Stimulated activated CD4-positive, alpha-beta T cell treated with anti-CD3 and anti-CD28 coated beads, Interleukin-4, amount 100 ng/mL, for 1 hour (primary cell): ENCODE measurements at places on chromosomes 1 and 21.

GRCh38 chr1:50603274-50604271, 180.3 kb upstream of the DMRTA2 start:
- no peak for DNase-seq

DNA sequence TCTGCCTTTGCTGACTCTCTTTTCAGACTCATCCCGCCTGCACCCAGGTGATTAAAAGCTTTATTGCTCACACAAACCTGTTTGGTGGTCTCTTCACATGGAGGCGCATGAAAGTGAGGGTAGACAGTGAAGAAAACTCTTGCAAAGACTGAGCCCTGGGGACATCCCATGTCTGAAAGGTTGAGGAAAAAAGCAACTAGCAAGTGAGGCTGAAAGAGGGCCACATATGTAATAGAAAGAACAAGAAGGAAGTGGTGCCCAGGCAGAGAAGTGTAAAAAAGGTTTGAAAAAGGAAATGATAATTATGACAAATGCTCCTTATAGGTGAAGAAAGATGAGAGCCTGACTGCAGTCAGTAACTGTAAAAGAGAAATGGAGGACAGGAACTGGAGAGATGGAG, 115.9 kb upstream of the NEK7 start:
- DNase-seq, result no peak

DNA sequence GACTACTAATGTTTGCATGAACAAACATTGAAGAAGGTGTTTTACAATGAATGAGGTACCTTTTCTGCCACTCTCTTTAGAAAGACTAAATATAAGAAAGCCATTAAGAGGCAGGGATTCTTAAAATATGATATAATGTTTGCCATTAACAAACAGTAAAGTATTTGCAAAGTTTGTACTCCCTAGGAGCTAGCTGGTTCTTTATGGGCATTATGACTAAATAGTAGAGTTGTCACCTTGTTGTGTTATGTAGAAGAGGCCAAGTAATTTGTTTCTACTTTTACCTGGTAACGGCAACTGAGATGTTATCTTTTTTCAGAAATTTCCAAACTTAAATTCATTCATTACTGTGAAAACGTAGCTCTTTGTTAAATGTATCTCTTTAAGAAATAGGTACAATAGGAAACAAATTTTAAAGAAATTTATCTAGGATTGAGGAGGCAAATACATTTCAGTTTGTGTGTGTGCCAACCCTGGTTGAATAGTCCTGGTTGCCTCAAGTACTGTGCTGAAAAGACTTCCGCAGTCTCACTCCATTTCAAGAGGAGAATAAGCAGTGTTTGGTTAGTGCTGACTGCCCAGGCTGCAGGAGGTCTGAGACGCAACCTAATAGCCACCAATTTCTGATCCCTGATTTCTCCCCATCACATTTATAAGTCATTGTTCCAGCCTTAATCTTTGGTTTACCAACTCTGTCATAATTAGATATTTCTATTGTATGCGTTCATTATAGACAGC, 52.1 kb downstream of the WDR3 start:
- DNase-seq, result no peak

GRCh38 chr1:107793896-107794453, 171.0 kb downstream of the VAV3 start:
- no peak for DNase-seq

GRCh38 chr1:198486903-198487302, 53.6 kb downstream of the ATP6V1G3 start:
- no peak for DNase-seq

- no peak for DNase-seq
Observed at GRCh38 chr1:3749512-3749911, 2.7 kb upstream of the CCDC27 start.

- DNase-seq, result no peak
Observed at GRCh38 chr1:10643607-10644306, 152.7 kb downstream of the CASZ1 start.

DNA sequence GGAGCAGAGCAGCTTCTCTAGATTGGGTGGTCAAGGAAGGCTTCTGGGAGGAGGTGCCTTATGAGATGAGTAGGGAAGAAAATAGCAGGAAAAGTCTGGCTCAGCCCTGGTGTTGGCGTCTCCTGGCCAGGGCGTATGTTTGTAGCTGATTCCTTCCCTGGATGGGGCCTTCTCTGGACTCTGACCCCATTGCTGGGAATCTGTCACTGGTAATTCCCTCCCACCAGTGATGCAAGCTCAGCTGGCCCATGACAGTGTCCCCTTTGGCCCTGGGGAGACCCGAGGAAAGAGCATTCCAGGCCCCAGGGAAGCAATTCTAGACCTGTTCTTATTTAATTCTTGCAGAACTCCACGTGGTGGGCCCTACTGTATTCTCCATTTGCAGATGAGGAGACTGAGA, 20.7 kb downstream of the IGSF21 start:
- no peak for DNase-seq

GRCh38 chr1:55554611-55555010, 339.4 kb upstream of the USP24 start:
- DNase-seq, result no peak

DNA sequence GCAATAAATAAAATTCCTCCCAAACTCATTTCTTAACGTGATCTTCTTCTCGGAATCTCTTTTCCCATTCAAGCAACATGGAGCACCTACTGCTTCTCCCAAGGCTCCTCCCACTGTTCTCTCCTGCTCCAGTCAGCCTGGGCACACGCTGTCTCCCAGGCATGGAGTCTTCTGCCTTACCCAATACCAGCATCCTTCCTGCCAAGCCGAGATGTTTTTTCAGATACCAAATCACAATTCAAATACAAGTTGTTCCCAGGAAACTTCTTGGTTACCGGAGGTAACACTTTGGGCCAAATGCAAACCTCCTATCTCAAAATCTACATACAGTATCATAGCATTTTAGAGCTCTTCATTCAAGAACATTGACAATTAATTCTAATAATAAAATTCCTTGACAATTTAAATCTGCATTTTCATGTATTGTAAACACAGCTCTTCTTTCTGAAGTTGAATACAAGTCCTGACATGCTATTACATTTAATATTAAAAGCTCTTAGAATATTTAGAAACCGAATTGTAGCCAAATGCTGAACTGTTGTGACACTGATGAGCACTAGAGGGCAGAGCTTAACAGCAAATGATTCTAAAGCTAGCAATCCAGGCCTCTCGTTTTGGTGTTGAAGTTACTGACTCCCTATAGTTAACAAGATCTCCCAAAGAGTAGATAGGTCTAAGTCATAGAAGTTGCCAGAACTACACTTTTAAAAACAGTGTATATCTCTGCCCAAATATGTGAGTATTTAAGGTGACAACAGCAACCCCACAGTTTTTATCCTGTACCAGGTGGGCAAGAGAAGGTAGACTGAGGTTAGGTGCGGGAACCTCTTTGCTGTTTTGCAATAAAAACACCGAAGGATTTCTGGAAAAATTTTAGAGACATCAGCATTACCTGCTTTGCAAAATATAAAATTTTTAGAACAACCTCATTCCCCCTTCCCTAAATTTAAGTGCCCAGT, 52.3 kb downstream of the BCAR3 start:
- no peak for DNase-seq

DNA sequence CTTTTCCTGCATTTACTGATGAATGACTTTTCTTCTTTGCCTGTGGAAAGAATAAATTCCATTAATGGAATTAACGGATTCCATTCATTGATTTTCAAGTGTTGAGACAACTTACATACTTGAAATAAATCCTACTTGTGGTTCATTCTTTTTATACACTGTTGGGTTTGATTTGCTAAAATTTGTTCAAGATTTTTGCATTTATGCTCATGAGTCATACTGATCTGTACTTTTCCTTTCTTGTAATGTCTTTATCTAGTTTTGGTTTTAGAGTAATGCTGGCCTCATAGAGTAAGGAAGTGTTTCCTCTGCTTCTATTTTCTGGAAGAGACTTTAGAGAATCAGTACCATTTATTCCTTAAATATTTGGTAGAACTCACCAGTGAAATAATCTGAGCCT, 14.4 kb downstream of the UROD start:
- DNase-seq, result no peak

DNA sequence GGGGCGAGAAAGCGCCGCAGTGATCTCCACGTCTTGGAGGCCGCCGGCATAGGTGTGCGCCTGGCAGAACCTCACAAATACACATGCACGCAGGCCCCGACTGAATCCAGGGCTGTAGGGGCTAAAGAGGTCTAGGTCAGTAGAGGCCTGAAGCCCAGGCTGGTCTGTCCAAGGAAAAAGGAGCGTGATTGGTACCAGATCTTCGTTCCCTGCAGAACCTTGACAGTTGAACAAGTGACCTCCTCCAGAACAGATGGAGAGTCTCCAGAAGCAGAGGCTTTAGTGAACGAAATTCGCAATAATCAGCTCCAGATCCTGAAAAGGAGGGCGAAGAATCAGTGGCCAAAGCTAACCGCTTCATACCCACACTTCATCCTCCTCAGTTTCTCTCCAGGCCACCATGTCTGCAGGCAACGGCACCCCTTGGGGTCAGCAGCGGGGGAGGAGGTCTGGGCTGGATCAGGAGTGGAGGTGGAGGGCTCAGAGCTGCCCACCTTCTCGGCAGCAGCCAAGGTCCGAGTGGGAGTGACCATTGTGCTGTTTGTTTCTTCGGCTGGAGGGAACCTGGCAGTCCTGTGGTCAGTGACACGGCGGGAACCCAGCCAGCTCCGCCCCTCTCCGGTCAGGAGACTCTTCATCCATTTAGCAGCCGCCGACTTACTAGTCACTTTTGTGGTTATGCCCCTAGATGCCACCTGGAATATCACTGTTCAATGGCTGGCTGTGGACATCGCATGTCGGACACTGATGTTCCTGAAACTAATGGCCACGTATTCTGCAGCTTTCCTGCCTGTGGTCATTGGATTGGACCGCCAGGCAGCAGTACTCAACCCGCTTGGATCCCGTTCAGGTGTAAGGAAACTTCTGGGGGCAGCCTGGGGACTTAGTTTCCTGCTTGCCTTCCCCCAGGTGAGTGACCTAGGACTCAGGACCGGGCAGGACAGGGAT, 749 bp upstream of the PEX11B start:
- no peak for DNase-seq

GRCh38 chr1:239243006-239243405, 143.4 kb upstream of the CHRM3 start:
- no peak for DNase-seq

DNA sequence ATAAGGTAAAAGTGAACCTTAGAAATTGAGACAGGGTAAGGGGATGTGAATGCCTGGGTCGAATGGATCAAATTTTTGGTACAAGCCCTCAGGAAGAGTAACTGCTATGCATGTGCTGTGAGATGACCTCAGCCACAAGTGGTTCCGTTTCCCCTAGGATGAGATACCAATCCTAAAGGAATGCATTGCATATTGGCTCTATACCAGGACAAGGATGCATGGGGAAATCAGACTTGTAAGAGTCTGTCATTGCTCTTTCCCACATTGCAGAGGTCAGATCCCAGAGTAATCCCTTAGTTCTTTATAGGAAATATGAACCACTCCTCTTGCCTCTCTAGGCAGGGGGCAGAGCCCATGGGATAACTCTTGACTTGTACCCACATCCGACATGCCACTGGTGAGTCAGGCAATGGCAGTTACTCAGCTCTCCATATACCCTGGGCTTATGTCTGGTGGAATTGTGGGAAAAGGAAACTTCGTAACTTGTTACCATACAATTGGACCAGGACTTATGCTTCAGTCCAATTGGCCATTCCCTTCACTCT, 428.3 kb upstream of the ZRANB2 start:
- DNase-seq, result no peak

DNA sequence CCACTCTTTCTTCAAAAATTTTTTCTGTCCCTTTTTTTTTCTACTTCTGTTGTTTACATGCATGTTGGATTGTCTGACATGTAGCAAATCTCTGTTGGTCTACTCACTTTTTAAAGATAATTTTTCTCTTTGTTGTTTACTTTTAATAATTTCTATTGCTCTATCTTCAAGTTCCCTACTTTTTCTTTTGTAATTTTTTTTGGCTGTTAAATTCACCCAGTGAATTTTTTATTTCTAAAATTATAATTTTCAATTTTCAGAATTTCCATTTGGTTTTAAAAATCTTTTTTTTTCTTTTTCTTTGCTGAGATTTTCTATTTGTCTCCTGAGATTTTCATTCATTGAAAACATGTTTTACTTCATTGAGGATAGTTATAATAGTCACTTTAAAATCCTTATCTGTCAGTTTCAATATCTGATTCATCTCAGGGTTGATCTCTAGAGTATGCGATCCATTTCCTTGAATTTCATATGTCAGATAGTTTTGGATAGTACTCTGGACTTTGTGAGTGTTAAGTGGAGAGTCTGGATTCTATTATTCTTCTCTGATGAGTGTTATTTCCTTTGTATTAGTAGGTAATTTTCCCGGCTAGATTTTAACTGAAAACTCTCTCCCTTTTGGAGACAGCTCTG, 1.6 kb upstream of the TSEN15 start:
- DNase-seq, result no peak

- DNase-seq, result no peak
Observed at GRCh38 chr1:197914510-197914909, 2.7 kb upstream of the LHX9 start.

DNA sequence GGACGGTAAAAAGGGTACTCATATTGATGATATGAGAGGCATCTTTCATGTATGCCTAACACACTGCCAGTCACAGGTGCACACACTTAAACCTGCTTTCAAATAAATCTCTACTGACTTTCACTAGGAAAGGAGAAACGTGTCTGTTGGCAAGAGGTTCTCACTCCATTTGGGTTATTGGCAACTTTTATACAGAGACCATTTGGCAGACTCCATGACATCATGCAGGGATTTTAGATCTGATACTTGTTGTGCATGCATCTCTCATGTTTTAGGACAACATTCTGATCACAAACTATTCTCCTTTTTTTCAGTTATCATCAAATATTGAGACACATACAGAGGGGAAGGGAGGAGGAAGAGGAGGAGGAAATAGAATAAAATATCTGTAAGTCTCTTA, 31.5 kb downstream of the RGS7 start:
- no peak for DNase-seq

DNA sequence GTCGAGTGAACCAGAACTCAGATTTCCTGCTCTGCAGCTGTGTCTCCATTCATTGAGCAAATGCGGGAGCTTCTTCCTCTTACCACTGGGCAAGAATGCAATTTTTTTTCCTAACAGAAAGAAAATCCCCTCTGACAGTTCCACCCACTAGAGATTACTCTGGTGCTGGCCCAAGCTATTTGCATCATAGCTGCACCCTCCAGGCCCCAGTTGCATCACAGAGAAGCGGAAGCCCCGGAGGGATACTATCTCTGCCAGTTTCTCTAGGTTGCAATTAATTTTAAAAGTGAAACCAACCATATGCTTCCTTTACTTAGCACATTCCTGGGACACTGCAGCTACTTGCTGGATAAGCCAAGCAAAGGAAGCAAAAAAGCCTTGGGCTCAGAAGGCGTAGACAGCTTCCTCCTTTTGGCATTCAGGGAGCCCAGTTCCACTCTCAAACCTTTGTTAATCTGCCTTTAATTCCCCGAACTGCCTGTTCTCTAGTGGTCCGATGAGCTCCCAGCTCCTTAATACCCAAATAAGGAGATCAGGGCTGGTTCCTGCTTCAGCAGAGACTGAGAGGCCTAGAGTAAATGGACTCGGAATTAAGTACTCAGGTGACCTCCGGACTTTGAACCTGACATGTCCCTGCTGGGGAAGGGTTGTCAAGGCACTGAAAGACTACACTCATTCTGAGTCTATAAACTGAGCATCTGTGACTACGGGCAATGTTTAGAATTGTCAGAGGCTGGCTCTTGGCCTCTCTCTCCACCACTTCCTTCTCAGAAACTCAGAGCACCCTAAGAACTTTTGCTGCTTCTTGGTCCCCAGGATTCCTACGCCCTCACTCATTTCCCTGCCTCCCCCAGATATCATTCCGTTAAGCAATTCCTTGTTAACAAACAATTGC, 72.5 kb upstream of the TNFSF18 start:
- DNase-seq, result no peak
